ENCODE measurements at places on chromosomes 1 and 21. TPM values are rescaled to one million over a fixed set of nuclear protein-coding genes. Genes with fewer than 3 reads are reported as not detected.

Gene NEK2
- total RNA-seq: not detected

- no peak for DNase-seq
Observed at GRCh38 chr1:32920833-32921232, 19.6 kb upstream of the TMEM54 start.

DNA sequence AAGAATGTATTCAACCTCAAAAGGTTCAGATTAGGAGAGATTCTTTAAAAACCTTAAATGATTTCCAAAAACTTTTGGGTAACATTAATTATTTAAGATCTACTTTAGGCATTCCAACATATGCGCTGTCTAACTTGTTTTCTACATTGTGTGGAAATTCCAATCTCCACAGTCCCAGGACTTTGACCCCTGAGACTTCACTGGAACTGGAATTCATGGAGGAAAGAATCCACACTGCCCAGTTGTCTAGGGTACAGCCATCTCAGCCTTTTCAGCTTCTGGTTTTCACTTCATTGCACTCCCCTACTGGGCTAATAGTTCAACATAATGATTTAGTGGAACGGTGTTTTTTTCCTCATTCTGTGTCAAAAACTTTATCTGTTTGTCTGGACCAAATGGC is 161.5 kb downstream of the IER5 start:
- no peak for DNase-seq

Gene FHAD1
- total RNA-seq: not detected

DNA sequence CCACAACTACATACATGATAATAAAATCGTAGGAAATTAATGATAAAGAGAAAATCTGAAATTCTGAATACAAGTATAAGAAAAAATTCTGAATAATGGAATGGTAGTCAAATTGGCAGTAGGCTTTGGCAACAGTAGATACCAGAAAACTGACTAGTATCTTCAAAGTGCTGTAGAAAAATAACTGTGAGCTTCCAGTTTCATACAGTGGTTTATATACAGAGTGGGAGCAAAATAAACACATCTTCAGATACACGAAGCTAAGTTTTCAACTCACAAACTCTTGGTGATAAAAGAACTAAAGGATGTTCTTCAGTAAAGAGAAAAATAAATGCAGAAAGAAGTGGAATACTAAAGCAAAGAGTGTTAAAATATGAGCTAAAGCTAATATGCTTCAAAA is 173.4 kb downstream of the PPP1R12B start:
- no peak for DNase-seq

Gene NBPF4
- total RNA-seq: not detected

GRCh38 chr1:82366689-82367088 is 566.0 kb downstream of the ADGRL2 start:
- DNase-seq: no peak

DNA sequence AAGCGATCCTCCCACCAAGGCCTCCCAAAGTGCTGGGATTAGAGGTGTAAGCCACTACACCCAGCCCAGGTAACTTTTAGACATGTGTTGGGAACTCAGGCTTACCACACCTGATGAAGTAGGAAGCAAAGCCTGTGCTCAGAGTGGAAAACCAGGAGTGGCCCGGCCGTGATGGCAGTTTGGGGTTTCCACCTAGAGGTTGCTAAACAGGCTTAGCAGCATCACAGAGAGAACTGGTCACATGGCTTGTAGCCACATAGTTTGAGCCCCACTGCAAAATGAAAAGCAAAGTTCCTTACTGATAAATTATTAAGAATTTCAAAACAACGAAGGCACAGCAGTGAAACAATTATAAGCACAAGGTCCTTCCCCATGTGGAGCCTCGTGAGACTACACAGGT is 142.6 kb upstream of the CXADR start:
- no peak for DNase-seq

DNA sequence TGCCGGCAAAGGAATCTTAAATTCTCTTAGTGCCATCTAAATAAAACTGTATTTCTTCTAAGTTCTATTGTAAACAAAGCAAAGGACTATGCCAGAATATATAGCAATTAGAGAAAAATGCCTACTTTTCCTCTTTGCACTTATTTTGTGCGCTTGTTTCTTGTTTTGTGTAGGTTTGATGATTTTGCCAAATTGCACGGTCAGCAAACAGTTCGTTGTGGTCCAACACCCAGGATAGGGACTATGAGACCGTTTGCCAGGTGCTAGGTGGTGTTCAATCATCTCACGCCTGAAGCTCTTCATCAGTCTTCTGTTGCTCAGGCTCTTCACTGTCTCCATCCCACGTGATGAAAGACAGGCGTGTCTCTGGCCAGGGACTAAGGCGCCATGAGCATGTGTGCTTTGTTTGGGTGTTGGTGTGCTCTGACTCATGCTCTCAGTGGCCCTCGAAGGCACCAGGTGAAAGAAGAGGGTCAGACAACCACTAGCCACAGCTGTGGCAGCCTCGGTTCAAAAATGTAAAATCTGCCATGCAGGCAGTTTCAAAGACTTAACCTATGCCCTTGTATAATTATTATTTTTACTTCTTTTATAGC is 36.9 kb upstream of the KCNE1 start:
- DNase-seq: no peak

DNA sequence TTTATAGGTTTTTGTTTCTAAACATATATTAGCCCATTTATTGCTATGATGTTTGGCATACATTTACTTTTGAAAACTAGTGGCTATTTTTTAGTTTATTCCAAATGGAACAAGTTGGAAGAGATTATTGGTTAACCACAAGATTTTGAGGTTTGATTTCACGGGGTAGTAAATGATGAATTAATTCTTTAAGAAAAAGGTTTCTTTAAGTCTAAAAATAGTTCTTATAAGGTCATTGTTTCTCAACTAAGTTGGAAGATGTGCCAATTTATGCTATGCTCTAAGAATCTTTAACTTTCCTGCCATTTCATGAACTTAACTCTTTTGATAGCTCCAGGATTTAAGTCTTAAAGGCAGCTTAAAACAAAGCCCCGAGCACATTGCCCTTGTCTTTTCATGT is 183.8 kb downstream of the LMO4 start:
- no peak for DNase-seq

- DNase-seq: peak; percentile 50
Observed at GRCh38 chr1:229107304-229107815, 163.6 kb upstream of the RAB4A start.

Measured in sigmoid colon (tissue), 7 donors.